Psoas muscle (tissue), 8 donors: ENCODE measurements at places on chromosomes 7 and 10. TPM values are rescaled to one million over a fixed set of nuclear protein-coding genes. Genes with fewer than 3 reads are reported as not detected.

DNA sequence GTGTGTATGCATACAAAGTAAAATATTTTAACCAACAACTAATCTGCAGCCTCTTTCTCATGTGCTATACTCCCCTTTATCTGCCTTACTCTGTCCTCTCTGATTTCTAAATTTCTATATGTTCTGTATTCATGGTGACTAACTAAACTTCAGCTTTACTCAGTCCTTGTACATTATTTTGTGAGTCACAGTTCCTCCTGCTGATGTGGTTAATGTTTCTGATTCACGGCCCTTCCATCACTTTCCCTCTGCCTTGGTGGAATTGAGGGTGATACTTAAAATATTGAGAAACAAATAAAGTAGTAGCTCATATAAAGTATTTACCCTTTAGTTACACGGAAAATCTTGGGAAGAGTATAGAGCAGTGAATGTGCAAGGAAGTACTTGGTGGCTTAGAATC lies 899.1 kb upstream of the ZWINT start:
- no peak for DNase-seq
- no peak overlapping the region for H3K4me3 ChIP-seq
- no peaks in the 10 kb centered on the region for H3K36me3 ChIP-seq
- no peaks in the 10 kb centered on the region for H3K4me1 ChIP-seq

GJD4 gene
- not detected for total RNA-seq

DNA sequence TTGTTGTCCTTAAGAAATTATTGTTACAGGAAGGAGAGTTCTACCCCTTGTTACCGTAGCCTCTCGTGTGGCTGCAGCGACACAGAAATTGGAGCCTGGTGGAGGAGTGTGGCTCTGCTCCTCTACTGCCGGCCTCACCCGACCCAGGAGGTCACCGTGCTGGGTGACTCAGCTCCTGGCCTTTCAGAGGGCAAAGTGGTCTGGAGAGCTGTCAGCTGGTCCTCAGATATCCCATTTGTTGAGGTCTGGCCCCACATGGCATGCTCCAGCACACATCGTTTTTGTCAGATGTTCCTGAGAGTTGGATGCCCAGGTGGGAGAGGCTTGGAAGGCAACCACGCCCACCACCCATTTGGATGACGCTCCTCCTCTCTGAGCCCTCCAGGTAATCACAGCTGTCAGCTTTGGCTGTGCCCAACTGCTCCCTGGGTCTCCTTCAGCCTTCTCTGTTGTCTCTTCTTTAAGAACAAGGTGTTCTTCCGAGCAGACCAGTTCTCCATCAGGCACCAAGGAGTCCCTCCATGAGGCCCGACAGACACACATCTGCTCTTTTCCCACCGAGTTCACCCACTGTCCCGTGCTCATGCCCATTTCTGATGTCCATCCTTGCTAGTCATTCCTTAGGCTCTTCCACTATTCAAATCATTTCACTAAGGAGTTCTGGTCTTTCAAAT lies 80.3 kb downstream of the RAMP3 start:
- no peak overlapping the region for H3K27ac ChIP-seq
- no peaks in the 10 kb centered on the region for H3K4me1 ChIP-seq
- no peaks in the 10 kb centered on the region for H3K27me3 ChIP-seq
- DNase-seq: no peak
- H3K36me3 ChIP-seq: no peaks in the 10 kb centered on the region

TRIM50 gene
- total RNA-seq: 1.3 TPM

SEMA3D gene
- total RNA-seq: 0.08 TPM

- no peak for DNase-seq
- H3K27me3 ChIP-seq: no peaks in the 10 kb centered on the region
- H3K27ac ChIP-seq: no peak overlapping the region
These were observed 216.7 kb downstream of the ADAM12 start for GRCh38 chr10:126171555-126171954.

AVL9 gene
- total RNA-seq: 23.2 TPM

NPY4R2 gene
- total RNA-seq: not detected

DNA sequence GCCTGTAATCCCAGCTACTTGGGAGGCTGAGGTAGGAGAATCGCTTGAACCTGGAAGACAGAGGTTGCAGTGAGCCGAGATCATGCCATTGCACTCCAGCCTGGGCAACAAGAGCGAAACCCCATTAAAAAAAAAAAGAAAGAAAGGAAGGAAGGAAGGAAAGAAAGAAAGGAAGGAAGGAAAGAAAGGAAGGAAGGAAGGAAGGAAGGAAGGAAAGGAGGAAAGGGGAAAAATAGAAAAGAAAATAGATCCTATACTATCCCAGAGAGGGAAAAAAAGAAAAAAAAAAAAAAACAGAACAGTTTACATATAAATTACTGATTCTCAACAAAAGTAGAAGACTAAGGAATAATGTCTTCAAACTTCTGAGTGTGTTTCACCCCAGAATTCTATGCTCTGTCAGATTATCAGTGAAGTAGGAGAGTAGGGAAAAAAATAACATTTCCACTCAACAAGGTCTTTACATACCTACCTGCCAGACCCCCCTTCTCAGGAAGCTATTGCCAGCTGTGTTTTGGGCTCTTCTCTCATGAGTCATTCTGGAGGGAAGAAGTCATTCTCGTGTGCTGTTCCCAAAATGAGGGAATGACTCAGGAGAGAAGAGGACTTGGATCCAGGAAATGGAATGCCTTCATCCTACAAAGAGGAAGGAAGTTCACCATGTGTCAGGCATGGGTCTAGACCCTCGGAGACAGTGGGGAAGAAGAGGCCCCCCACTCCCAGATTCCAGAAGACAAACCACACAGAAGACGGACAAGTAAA lies 20.9 kb downstream of the RGS10 start:
- no peak overlapping the region for H3K4me3 ChIP-seq
- H3K4me1 ChIP-seq: peaks cover 9% of the 10 kb centered on the region
- no peaks in the 10 kb centered on the region for H3K27me3 ChIP-seq

DNA sequence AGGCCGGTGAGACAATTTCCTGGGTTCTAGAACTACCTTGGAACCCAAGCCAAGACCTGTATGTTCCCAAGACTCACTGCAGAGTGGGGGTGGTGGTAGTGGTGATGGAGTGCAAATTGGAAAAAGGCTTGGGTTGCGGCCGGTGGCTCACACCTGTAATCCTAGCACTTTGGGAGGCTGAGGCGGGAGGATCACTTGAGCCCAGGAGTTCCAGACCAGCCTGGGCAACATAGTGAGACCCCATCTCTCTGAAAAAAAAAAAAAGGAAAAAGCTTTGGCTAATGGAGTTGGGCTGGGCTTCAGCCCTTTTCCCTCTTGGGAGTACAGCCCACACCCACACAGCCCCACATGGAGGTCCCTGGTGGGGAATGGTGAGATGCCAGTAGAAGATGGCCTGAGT lies 4.1 kb downstream of the AP4M1 start:
- H3K4me1 ChIP-seq: peaks cover 8% of the 10 kb centered on the region
- H3K4me3 ChIP-seq: no peak overlapping the region
- H3K27ac ChIP-seq: no peak overlapping the region
- DNase-seq: no peak

GRCh38 chr7:71626206-71626605 lies 494.3 kb downstream of the GALNT17 start:
- H3K36me3 ChIP-seq: no peaks in the 10 kb centered on the region
- no peak overlapping the region for H3K27ac ChIP-seq
- H3K4me1 ChIP-seq: peaks cover 4% of the 10 kb centered on the region
- DNase-seq: no peak

GRCh38 chr10:119640384-119640783 lies 10.8 kb upstream of the BAG3 start:
- H3K4me3 ChIP-seq: no peak overlapping the region

LIPN gene
- not detected for total RNA-seq

GRCh38 chr10:10397906-10398305 lies 619.8 kb upstream of the CELF2 start:
- H3K27ac ChIP-seq: no peak overlapping the region
- no peak for DNase-seq
- no peaks in the 10 kb centered on the region for H3K27me3 ChIP-seq
- no peaks in the 10 kb centered on the region for H3K36me3 ChIP-seq

- no peak overlapping the region for H3K27ac ChIP-seq
- no peaks in the 10 kb centered on the region for H3K4me1 ChIP-seq
- DNase-seq: no peak
These were observed 19.1 kb downstream of the TMEM176B start for GRCh38 chr7:150781103-150781502.

AKR1C3 gene
- 32.2 TPM for total RNA-seq

- no peak overlapping the region for H3K27ac ChIP-seq
- H3K4me1 ChIP-seq: peaks cover 24% of the 10 kb centered on the region
- H3K27me3 ChIP-seq: no peaks in the 10 kb centered on the region
- no peak for DNase-seq
- no peaks in the 10 kb centered on the region for H3K36me3 ChIP-seq
These were observed 2.9 kb downstream of the ADD3 start for GRCh38 chr10:110010486-110011378.

- no peak overlapping the region for H3K4me3 ChIP-seq
- H3K36me3 ChIP-seq: no peaks in the 10 kb centered on the region
- no peaks in the 10 kb centered on the region for H3K27me3 ChIP-seq
- H3K4me1 ChIP-seq: peaks cover 15% of the 10 kb centered on the region
- H3K27ac ChIP-seq: no peak overlapping the region
These were observed 12.7 kb upstream of the TTYH3 start for GRCh38 chr7:2619116-2619515.

GRCh38 chr10:35092851-35093250 lies 2.7 kb upstream of the CUL2 start:
- no peak for DNase-seq
- no peaks in the 10 kb centered on the region for H3K36me3 ChIP-seq
- peaks cover 21% of the 10 kb centered on the region for H3K4me1 ChIP-seq

ASZ1 gene
- not detected for total RNA-seq

- no peaks in the 10 kb centered on the region for H3K27me3 ChIP-seq
- peaks cover 30% of the 10 kb centered on the region for H3K4me1 ChIP-seq
- peak overlapping the region; percentile 88 for H3K27ac ChIP-seq
- no peak overlapping the region for H3K4me3 ChIP-seq
- DNase-seq: no peak
These were observed 48.6 kb upstream of the DLG5 start for GRCh38 chr10:77975086-77975666.

- no peak for DNase-seq
- no peaks in the 10 kb centered on the region for H3K36me3 ChIP-seq
- H3K4me3 ChIP-seq: no peak overlapping the region
- no peak overlapping the region for H3K27ac ChIP-seq
- H3K27me3 ChIP-seq: no peaks in the 10 kb centered on the region
These were observed 99.0 kb downstream of the DYNC2I1 start for GRCh38 chr7:158955146-158955870.

DNA sequence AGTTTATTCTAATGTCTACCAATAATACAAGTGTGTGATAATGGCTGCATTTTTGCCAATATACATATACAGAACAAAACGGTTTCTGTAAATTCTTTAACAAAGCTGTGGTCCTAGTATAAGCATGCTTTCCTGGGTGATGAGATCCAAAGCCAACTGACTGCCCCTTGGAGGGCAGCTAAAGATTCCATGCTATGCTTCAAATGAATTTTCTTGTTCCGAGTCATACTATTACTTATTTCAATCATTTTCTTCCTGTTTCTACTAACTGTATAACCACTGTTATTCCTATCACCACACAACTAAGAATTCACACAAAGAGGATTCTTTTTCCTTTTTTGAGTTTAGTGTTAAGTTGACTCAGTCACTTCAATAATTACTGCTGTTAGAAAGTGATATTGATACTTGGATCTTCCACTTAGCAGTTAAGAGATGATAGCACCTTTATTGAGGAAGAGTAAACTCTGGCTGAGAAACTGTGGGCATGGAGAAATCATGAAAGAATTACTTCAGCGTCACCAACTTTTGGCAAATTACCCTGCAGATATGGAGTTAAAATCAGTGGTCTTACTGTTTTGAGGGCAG lies 197.5 kb downstream of the ARL4A start:
- no peak overlapping the region for H3K4me3 ChIP-seq
- no peaks in the 10 kb centered on the region for H3K27me3 ChIP-seq
- H3K27ac ChIP-seq: no peak overlapping the region
- H3K36me3 ChIP-seq: no peaks in the 10 kb centered on the region
- no peak for DNase-seq
- H3K4me1 ChIP-seq: no peaks in the 10 kb centered on the region

- H3K27ac ChIP-seq: peak overlapping the region; percentile 36
- H3K4me1 ChIP-seq: peaks cover 3% of the 10 kb centered on the region
- DNase-seq: no peak
- H3K4me3 ChIP-seq: peak overlapping the region; percentile 68
These were observed 453 bp upstream of the GALNT17 start for GRCh38 chr7:71131256-71132126.

DNA sequence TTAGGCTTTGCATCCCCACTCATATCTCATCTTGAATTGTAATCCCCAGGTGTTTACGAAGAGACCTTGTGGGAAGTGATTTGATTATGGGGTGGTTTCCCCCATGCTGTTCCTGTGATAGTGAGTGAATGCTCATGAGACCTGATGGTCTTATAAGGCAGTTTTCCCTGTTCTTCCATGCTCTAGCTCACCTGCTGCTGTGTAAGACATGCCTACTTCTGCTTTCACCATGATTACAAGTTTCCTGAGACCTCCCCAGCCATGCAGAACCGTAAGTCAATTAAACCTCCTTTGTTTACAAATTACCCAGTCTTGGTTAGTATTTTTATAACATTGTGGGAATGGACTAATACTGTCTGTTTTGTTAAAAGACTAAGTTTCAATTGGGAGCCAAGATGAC lies 35.3 kb upstream of the ZNF92 start:
- DNase-seq: no peak
- H3K36me3 ChIP-seq: no peaks in the 10 kb centered on the region
- H3K4me1 ChIP-seq: no peaks in the 10 kb centered on the region
- H3K27ac ChIP-seq: no peak overlapping the region
- no peaks in the 10 kb centered on the region for H3K27me3 ChIP-seq

MCM10 gene
- 0.32 TPM for total RNA-seq

NRG3 gene
- total RNA-seq: not detected

DNA sequence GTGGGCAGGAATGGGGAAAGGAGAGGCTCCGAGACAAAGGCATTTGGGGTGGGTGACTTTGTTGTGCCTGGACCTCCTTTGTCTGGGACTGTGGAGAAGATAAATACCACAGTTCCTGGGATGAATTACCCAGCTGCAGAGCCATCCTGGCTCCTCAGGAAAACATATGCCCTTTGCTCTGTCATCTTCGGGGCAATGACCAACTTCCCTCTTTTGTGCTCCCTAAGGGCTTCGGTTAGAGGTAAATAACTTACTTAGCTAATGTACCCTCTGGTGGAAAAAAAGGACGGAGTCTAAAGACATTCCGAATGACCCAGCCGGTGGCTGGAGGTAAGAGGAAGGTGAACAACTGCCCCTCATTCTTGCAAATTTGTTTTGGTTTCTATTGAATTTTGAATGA lies 345.7 kb downstream of the GATA3 start:
- H3K36me3 ChIP-seq: no peaks in the 10 kb centered on the region
- no peak overlapping the region for H3K4me3 ChIP-seq
- no peaks in the 10 kb centered on the region for H3K27me3 ChIP-seq
- no peak for DNase-seq
- H3K4me1 ChIP-seq: no peaks in the 10 kb centered on the region

- peak overlapping the region; percentile 81 for H3K27ac ChIP-seq
- H3K27me3 ChIP-seq: no peaks in the 10 kb centered on the region
- peaks cover 4% of the 10 kb centered on the region for H3K36me3 ChIP-seq
- peak; percentile 88 for DNase-seq
- peak overlapping the region; percentile 8 for H3K4me3 ChIP-seq
- H3K4me1 ChIP-seq: peaks cover 83% of the 10 kb centered on the region
These were observed 6.5 kb downstream of the VSIR start for GRCh38 chr10:71766717-71767419.

TCF7L2 gene
- 8.5 TPM for total RNA-seq
